Kidney capillary endothelial cell (primary cell): ENCODE measurements at places on chromosomes 12 and 14.

DNA sequence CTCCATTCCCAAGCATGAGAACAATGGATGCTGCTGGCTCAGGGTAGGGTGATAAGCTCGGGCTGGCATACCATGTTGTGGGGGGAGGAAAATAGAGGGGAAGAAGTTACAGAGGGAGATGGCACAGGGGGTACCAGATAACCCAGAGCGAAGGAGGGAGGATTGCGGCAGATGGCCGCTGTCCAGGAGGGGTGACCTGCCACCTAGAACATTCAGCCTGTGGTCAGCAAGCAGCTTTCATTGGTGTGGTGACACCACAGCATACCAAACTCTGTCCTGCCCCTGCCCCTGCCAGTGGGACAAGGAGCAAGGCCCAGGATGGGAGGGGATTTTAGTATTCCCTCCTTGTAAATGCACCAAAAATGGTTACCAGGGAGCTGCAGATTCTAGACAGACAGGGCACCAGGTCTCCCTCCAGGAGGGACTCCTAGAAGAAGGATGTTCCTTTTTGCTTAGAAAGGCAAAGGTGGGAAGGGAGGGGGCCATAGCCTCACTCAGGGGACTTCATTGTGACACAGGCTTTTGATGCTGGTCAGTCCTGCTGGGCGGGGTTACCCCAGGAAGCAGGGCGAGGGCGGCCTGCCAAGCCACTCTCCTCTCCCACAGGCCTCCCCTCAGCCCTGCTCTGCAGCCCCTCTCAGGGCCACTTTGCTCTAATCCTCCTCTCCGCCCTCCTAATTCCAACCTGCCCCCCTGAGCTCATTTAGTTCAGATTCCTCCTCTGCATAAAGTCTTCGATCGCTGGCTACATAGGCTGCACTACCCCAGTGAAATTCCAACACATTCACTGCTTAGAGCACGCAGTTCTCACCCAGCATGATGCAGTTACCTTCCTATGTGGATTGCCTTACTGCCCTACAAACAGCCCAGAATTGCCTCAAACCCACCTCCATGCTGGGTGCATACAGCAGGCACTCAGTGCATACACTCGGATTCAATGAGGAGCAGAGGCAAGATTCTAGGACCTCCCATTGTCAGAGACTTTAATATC lies 36.0 kb upstream of the PLEKHG6 start:
- no peak for DNase-seq

DNA sequence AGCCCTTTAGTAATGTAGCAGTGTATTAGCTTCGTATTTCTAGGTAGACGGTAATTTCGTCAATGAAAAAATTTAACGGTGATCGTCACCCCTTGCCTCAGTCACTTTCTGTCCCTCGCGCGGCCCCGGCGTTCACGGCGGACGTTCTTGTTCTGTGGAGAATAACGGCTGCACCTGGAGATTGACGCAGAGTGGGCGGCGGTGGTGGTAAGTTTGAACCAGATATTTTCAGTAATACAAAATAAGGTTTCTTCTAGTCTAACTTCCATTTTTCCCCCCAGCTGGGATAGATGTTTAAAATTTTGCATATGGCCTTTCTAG lies 341 bp downstream of the ZNF10 start:
- DNase-seq, result no peak

DNA sequence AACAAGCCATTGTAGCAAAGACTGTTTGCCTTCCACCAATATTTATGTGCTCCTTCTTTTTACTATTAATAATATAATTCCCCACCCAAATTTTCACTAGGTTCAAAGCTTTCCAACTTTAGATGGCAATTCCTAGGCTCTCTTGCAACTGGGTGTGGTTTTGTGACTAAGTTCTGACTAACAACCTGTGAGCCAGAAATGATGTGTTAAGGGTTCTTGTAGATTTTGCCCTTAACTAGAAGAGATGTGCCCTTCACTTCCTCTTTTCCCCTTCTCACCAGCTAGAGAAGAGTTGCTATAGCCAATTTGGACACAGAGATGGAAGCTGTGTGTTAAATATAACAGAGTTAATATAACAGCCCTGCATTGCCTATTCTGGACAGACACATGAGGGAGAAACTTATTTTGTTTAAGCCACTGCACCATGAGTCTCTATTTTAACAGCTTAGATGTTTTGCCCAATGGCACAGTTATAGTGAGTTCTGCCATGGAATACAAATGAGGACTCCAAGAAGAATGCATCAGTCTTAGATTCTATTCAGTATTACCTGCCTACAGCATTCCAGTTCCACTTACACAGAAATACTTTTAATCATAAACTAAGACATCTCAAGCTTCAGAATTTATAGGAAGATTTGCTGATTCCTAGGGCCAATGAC lies 216.2 kb downstream of the DUSP6 start:
- no peak for DNase-seq

- DNase-seq, result no peak
Observed at GRCh38 chr14:28999656-29000055, 233.1 kb downstream of the FOXG1 start.

GRCh38 chr12:110534811-110535210 lies 32.7 kb downstream of the RAD9B start:
- no peak for DNase-seq

- no peak for DNase-seq
Observed at GRCh38 chr14:38705220-38705619, 397.8 kb downstream of the SEC23A start.

GRCh38 chr14:91860238-91860637 lies 7.1 kb downstream of the TC2N start:
- no peak for DNase-seq

DNA sequence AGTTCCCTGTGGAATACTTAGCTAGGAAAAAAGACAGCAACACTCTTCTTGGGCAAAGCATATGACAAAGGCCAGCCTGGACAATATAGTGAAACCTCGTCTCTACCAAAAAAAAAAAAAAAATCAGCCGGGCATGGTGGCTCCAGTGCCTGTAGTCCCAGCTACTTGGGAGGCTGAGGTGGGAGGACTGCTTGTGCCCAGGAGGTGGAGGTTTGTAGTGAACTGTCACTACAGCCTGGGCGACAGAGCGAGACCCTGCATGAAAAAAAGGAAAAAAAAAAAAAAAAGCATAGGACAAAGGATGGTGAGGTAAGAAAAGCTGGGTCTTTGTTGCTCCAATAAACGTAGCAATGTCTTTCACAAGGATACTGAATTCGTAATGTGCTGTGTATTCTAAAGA lies 1.1 kb downstream of the TXNDC16 start:
- DNase-seq, result no peak

DNA sequence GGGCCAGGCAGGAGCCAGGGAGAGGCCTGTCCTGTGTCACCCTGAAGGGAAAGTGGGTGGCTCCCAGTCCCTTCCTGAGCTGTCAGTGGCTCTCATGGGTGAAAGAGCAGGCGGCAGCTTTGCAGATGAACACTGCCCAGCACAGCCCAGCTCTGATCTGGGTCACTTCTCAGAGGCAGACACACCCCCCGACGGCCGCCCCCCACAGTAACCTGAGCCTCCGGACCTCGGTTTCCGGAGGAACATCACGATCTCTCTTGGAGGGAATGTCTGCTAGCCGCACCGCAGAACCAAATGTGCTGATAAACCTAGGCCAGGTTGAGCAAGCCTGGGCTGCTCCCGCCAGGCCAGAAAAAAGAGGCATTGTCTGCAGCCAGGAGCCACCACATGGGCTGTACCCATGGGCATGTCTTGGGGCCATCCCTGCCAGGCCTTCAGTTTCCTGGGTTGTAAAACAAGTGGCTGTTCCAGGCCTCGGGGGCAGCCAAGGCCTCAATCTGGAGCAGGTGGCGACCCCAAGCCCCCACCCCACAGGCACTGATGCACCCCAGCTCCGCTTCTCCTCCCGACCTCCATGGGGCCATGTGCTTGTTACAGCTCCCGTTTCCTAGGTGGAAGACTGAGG lies 57.6 kb downstream of the NCOR2 start:
- DNase-seq, result no peak

DNA sequence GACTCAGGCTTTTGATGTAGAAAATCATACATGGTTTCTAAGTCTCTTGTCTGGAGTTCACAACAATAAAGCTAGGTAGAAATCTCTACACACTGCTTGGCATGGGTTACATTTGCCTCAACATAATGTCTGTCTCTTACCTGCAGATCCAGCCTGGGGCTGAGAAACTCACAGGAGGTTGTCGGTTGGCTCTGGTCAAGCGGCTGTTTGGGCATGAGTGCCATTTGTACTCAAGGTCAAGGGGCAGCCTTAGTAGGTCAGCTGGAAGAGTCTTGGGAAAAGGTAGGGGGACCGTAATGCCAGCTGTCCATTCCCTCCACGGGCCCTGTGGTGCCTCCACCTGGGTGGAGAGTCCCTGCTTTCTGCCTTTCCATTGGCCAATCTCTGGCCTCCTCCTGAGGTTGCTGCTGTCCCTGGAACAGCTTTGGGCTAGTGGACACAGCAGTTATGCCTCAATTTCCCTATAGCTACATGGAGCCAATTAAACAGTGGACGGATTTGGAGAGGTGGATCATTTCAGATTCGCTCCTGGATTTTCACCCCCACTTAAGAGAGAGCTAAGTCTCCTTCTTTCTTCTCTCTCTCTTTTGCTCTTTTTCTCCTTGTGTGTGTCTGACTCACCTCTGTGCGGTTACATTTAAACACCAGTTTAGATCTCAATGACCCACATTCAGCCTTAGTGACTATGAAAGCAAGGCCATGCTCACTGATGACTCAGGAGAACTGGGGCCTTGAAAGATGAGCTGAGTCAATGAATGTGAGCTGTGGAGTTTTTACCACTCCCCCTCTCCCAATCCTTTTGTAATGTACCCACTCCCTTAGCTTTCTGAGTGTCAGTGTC lies 132.8 kb upstream of the HIF1A start:
- peak; percentile 96 for DNase-seq

- DNase-seq, result no peak
Observed at GRCh38 chr12:16789204-16789790, 183.3 kb upstream of the LMO3 start.

GRCh38 chr14:81363746-81364378 lies 36.3 kb downstream of the STON2 start:
- no peak for DNase-seq

DNA sequence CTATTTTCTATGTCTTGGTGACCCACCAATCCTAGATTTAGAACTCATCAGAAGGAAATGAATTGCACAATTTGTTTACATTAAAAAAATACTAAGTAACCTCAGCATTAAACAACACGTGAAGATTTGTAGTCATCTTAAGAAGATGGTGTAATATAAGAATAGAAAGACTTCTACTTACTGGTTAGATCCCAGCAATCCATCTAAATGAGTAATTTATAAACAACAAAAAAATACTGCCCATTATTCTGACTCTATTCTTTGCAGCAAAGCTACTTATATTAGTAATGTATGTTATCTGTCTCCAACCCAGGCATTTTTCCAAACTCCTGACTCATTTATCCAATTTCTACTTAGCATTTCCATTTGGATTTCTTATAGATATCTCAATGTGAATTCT lies 67.8 kb downstream of the CD163L1 start:
- no peak for DNase-seq

DNA sequence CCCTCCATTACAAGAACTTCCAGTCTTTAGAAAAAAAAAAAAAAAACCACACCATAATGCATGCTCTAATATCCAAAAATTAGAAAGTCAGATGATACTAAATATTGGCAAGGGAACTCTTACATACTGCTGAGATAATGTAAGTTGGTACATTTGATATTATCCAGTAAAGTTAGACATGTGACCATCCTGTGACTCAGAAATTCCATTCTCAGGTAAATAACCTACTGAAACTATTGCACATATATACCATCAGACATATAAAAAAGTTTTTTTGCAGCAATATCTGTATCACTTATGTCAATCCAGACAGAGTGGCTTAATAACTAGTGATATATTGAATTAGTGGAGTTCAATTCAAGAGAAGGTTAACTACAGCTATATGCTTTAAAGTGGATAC lies 63.5 kb downstream of the KITLG start:
- no peak for DNase-seq

GRCh38 chr14:65428691-65429090 lies 16.2 kb downstream of the FUT8 start:
- no peak for DNase-seq

DNA sequence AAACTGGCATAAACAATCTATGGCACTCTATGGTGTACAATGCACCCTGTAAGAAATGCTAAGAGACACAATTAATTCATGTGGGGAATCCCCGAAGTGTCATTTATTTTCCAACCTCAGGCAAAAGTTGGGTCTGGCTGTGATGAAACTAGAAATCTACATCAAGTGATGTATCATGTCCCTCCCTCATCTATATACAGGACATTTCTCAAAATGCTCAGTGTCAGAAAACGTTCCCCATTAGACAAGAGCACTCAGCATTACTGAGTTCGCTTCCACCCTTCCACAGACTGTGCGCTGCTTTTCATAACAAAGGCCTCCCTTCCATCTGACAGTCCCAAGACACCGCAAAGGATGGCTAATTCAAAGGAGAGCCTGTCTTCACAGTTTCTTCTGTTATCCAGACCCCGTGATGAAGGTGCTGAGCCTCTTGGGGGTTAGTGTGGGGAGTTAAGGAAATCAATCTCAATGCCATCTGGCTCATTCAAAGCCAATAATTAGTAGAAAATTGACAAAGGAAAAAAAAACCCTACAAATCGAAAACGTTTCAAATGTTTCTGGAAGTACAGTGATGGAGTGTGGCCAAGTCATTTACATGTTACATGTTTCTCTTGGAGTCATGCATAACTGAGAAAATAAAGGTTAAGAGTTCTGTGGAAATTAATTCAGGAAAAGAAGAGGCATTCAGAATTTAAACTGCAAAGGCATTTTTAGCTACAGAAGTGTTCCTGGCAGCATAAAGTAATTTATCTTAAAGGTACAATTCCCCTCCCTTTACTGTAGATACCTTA lies 7.5 kb downstream of the CCDC88C start:
- DNase-seq, result no peak

- peak; percentile 31 for DNase-seq
Observed at GRCh38 chr12:84911271-84912197, 1.1 kb downstream of the SLC6A15 start.

DNA sequence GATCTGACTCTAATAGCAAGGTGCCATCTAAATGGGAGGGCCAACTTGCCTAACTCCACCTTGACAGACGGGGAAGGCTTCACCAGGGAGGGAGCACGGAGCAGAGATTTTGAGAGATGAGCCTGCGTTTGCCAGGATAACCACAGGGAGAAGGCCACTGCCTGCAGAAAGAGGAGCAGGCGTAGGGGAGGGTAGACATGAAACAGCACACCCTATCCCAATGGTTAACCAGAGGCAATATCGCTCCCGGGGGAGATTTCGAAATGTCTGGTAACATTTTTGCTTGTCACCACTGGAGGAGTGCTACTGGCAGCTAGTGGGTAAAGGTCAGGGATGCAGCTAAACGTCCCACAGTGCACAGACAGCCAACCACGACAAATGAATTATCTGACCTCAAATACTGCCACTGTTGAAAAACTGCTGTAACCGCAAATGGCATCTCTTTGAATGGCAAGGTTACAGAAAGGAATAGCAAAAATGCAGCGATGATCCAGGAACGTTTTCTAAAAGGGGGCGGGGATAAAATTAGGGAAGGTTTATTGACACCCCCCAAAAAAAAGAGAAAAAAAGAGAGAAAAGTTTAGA lies 126.0 kb upstream of the ATF7IP start:
- no peak for DNase-seq

- no peak for DNase-seq
Observed at GRCh38 chr14:35989736-35990135, 163.6 kb downstream of the BRMS1L start.

GRCh38 chr12:2356601-2357125 lies 303.9 kb downstream of the CACNA1C start:
- no peak for DNase-seq
